ENCODE measurements at places on chromosomes 4 and X.
A peak's percentile ranks its signal among the peaks of the same experiment; 100 is the strongest.

DNA sequence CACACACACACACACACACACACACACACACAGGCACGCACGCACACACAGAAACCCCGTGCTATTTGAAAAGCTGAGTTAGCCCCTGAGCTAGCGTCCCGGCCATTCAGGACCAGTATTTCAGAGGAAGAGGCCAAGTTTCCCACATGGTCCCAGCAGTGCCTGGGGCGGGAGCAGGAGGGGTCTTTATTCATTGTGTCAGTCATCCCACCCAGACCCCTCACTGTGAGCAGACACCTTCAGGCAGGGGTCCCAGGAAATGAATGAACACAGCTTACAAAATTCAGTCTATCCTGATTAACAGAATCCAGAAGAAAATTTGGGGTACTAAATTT lies 58.1 kb downstream of the ZFYVE28 start:
- no peak for DNase-seq

- DNase-seq = no peak
Measured at GRCh38 chrX:63918611-63919010, 133.6 kb upstream of the ARHGEF9 start.

GRCh38 chr4:86660401-86660800 lies 66.3 kb downstream of the PTPN13 start:
- no peak for DNase-seq

GRCh38 chrX:69238114-69238886 lies 73.0 kb upstream of the PJA1 start:
- no peak for DNase-seq

- DNase-seq = no peak
Measured at GRCh38 chrX:66163447-66163846, 600 bp upstream of the HEPH start.

DNA sequence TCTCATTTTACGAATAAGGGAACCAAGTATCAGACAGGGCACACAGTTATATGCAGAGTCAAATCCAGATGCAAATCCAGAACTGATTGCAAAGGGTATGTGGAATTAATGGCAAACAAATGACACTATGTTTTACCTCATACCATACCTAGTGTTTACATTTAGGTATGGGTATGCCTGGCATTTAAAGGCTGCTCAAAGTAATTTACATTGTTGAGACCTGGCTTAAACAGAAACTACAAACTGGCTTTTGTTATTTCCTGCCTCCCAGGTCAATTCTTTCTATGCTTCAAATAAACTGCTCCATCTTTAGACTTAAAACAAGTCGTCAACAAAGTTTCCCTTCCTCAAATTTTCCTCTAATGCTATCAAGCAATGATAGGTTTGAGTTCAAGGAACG lies 33.7 kb downstream of the ANKRD17 start:
- DNase-seq = no peak

GRCh38 chrX:298993-299392 lies 17.8 kb downstream of the PLCXD1 start:
- no peak for DNase-seq

DNA sequence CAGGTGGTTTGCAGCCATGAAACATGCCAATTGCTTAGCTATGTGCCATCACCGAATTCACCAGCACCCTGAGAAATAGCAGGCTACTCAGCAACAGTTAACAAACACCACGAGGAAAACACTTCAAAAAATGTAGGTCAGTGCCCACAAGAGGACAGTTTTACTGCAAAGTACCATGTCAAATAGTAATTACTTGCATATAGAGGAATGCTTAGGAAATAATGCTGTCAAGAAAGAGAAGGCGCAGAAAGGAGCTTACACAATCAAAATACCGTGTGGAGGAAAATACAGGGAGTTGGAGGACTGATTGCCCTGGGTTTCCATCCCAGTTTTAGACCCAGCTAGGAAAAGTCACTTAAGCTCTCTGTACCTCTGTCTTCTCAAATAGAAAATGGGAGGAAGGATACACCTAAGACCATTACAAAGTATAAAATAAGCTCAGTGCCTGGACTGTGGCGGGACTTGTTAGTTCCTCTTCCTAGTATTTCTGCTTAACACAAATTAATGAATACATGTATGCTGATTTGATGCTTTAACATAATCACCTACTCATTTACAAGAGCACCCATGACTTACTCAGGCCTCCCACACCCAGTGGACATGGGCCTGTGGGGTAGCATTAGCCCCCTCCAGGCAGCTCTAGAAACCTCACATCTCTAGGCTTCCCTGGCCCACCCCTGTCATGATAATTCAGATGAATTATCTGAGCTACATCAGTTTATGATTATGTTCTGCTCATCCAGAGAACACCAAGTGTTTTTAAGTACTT lies 44.5 kb upstream of the IL21 start:
- no peak for DNase-seq

GRCh38 chrX:19736389-19736788 lies 151.0 kb downstream of the SH3KBP1 start:
- no peak for DNase-seq

- DNase-seq = no peak
Measured at GRCh38 chr4:52192721-52193135, 141.6 kb downstream of the SPATA18 start.

DNA sequence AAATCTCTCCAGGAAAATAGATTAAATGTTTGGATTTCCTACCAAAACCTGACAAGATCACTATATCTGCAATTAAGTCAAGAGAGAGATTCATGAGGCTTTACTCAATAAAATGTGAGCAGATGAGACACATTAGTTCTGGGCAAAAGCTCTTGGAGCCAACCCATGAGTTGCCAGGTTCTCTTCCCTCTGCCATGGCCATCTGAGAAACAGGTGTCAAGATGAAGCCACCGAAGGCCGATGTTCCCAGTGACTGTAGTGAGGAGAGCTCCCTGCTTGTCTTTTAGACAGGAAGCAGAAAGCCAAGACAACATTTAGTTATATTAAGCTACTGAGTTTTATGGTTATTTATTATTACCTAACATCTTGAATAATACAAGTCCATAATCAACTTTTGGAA lies 1068.7 kb downstream of the STPG2 start:
- no peak for DNase-seq

- no peak for DNase-seq
Measured at GRCh38 chr4:14348506-14348905, 653.8 kb upstream of the CPEB2 start.

DNA sequence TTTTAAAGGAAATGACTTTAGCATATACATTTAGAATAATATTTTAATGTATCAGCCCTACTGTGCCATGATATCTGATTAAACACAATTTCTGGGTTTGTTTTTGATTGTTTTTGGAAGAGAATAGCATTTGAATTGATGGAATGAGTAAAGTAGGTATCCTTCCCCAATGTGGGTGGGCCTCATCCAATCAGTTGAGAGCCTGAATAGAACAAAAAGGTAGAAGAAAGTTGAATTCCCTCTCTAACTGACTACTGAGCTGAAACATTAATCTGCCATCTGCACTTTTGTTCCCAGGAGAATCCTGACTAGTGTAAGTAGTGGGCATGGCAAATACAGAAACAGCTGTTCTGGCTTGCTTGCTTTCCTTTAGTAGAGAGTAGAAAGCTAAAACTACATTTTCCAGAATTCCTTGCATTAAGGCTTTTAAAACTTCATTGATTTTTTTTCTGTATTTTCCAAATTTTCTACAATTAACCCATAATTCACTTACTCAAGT lies 9.7 kb upstream of the SEC24D start:
- DNase-seq = no peak

GRCh38 chr4:823176-823760 lies 2.7 kb downstream of the CPLX1 start:
- no peak for DNase-seq

- DNase-seq = no peak
Measured at GRCh38 chr4:8682725-8683124, 90.2 kb downstream of the CPZ start.

DNA sequence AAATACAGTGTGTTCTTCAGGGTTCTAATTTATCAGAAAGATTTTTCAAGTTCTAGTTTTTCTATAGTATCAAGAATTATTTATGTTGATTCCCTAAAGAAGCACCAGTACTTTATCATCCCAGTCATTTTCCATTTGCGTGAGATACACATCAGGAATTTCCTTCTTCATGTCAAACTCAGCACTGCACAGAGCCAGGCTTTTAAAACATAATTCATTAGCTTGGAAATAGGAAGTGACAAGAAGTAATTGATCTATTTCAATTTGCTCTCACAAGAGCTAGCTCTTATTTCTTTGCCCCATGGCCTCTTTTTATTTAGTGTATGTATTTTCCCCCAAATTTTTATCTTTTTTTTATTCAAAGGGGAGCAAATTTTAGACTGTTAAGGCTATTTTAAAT lies 13.0 kb upstream of the SLC10A4 start:
- no peak for DNase-seq

DNA sequence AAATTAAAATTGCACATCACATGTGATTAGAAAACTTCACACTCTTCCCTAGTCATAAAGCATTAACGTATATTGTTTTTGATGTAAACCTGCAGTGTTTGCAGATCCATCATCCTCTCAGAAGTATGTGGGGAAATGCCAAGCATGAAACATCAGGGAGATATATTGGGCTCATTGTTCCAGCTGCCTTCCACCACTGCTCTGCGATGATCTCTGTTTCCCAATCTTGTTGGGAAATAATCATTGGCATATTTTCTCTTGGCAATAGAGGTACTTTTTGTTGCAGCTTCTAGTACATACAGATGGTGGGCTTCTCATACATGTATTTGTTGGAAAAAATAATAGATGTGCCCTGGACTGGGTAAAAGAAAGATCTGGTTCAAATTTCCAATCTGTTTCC lies 466.3 kb upstream of the HS3ST1 start:
- no peak for DNase-seq

GRCh38 chr4:101345596-101346350 lies 1.6 kb downstream of the PPP3CA start:
- DNase-seq = peak; percentile 41

DNA sequence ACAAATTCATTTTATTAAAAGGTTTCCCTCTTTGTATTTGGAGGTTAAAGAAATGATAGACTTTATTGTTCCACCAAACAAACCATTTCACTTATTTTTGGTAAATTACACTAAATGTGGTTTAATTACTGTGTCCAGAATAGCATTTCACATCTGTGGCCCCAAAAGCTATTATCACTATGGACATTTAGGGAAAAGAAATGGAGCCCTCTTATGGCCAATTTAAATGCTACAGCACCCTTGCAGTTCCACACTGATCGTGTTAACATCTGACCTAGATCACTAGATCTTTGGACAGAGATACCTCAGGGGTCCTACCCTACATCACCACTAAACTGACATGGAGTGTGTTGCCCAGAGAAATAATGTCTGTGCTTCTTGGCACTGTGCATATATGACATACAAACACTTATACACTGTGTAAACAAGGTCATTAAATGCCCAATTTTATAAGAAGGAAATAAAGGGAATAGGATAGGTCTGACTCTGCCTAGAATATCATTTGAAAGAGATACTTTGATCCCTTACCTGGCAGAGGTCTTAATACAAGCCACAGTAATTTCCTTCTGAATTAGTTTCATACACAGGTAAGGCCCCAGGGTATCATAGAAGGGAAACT lies 163.9 kb downstream of the KDR start:
- DNase-seq = no peak

DNA sequence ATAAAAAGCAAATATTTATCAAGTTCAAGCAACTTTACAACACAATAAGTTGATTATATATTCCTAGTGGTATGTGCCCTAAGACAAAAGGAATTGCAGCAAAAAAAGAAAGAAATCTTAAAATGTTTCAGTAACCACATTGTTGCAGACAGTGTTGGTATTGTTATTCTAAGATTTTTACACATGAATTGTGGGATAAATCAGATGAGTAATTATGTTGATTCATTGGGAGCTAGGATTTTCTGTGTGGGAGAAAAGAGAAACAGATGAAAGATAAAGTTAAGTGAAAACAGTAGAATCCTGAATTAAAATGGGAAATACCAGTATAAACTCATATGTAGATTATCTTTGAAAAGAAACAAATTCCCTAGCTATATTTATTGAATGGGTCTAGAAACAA lies 362.4 kb downstream of the PPP3CA start:
- DNase-seq = no peak

DNA sequence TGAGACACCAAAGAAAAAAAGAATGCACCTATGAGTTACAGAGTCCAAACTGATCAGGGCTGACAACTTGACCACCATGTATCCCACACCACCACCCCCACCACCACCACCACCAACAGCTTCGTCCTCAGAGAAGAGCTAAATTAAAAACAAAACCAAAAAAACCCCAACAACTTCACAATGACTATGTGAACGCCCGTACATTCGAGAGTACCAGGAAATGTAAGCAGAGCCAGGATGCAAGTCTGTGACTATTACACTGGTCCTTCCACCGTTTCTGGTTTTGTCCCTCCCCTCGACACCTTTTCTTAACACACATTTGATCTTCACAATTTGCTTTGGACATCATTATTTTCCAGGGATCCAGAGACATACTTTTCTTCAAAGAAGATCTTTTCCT lies 51.0 kb downstream of the WFS1 start:
- no peak for DNase-seq

GRCh38 chr4:151540728-151541388 lies 131.9 kb downstream of the FHIP1A start:
- no peak for DNase-seq

- peak; percentile 20 for DNase-seq
Measured at GRCh38 chrX:102712216-102712966, at the start of gene GPRASP2. TSS of gene GPRASP2 (plus strand) at chrX:102712448. CDS start at chrX:102714870, 2,422 bp downstream.

All from activated naive CD4-positive, alpha-beta T cell treated with anti-CD3 and anti-CD28 coated beads, Interleukin-2, amount 50 U/mL, for 16 hours (primary cell).